CD4-positive, alpha-beta T cell treated with Interferon alpha-2 for 1 hour (primary cell): ENCODE measurements at places on chromosomes 4 and X.

- no peak for DNase-seq
These were observed 189.2 kb upstream of the CLNK start for GRCh38 chr4:10873809-10874208.

DNA sequence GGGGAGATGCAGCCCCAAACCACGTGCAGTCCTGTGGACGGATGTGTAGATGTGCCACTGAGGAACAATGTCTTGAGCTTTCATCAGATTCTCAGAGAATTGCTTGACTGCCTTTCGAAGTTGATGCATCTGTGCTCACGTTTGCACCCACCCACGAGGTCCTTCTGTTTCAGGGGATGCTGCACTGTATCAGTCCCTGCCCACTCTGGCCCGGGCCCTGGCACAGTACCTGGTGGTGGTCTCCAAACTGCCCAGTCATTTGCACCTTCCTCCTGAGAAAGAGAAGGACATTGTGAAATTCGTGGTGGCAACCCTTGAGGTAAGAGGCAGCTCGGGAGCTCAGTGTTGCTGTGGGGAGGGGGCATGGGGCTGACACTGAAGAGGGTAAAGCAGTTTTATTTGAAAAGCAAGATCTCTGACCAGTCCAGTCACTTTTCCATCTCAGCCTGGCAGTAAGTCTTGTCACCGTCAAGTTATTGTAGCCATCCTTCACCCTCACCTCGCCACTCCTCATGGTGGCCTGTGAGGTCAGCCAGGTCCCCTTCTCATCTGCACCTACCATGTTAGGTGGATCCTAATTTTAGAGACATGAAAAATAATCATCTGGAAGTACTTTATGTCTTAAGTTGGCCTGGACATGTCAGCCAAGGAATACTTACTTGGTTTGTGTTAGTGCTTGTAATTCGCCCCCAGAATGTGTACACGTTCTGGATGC is 36.4 kb upstream of the MSANTD1 start:
- DNase-seq, result no peak

DNA sequence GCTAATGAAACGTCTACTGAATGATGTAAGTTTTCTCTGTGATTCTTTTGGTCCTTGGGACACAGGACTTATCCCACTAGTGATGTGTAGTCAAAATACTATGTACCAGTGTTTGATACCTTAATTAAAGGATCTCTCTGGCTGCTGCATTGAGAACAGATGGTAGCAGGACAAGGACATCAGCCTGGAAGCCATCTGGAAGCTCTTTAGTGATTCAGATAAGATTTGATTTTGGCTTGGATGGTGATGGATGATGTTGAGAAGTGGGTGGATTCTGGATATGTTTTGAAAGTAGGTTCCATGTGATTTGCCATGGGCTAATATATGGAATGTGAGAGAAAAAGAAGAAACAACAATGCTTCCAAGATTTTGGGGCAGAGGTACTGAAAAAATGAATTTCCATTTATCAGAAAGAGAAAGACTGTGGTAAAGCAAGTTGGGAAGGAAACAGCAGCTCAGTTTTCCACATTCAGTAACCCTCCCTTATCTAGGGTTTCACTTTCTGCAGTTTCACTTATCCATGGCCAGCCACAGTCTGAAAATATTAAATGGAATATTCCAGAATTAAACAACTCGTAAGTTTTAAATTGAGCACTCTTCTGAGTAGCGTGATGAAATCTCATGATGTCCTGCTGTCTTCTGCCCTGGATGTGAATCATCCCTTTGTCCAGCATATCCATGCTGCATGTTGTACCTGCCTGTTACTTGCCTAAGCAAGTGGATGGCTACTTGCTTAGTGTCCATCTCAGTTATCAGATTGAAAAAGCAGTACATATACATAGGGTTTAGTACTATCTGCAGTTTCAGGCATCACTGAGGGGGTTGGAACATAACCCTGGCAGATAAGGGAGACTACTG is 15.6 kb downstream of the CD38 start:
- DNase-seq, result no peak

DNA sequence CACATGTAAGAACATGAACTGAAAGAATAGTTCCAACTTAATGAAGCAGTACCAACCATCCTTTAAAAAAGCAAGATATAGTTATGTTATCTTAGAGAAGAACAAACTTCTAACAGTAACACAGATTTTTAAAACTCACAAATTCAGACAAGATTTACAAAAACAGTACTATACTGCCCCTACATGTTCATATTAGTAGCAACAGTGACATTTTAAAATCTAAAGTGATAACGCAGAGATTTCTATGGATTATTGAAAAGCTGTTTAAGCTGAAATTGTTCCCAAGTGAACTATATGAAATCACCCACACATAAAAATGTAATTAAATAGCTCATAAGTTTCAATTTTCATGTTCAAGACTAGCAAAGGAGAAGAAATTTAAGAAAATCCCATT is 166.0 kb downstream of the FBXW7 start:
- DNase-seq, result no peak

DNA sequence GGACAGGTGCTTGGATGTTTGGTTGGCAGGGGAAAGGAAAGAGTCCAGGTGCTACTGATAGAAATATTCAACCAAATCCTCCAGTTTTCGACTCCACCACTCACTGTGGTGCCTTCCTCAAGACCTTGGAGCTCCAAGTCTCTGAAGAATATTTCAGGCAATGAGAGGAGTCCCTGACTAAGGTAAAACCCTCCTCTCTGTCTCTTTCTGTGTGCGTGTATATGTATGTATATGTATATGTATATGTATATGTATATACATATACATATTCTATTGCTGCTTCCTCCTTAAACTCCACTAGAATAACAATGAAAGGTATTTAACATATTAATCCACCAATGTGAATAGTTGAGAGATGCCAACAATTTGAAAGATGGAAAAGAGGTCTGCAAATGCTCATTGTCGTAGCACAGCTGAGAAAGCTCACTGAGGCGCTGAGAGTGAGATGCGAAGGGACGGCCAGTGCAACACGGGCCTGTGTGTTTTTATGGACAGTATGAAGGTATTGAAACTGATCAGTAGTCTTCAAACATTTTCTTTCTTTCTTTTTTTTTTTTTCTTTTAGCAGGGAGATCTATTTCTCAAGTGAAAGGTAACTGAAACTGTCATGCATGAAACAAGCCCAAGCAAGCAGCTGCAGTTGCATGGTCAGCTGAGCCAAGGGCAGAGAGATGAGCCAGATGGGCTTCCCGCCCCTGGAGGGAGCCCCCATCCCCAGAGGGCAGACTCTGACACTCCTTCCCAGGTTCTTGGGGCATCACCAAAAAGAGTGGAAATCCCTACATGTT is 41.1 kb upstream of the HS3ST1 start:
- no peak for DNase-seq
